Stimulated activated CD8-positive, alpha-beta memory T cell treated with anti-CD3 and anti-CD28 coated beads, Interleukin-7, amount 100 ng/mL, for 4 hours (primary cell): ENCODE measurements at places on chromosomes 2 and 18.
A peak's percentile ranks its signal among the peaks of the same experiment; 100 is the strongest.

GRCh38 chr2:119550856-119551255 is 6.6 kb downstream of the CFAP221 start:
- no peak for DNase-seq

DNA sequence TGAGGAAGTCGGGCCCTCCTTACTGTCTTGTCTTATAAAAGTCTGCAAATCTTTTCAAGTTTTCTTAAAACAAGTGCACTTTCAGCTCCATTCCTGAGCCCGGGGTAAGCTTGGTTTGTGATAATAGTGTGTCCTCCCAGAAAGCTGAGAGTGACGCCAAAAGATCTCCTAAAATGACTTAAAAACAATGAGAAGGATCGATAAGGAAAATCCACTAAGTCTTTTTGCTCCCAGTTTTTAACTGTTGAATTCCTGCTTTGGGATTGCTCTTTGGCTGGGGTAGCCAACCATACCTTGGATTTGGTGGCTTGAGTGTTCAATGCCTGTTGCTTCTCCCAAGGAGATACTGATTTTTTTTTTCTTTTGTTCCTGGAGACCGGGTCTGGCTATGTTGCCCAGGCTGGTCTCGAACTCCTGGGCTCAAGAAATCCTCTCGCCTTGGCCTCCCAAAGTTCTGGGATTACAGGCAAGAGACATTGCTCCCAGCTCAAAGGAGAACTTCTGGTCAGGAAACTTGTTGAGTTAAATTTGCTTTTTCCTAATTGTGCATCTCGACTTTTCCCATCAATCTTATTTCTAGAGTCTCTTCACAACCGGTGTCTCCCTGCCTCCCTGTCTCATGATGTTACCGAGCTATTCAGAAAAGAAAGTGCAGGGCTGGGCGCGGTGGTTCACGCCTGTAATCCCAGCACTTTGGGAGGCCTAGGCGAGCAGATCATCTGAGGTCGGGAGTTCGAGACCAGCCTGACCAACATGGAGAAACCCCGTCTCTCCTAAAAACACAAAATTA is 3.0 kb downstream of the TGIF1 start:
- DNase-seq = no peak

DNA sequence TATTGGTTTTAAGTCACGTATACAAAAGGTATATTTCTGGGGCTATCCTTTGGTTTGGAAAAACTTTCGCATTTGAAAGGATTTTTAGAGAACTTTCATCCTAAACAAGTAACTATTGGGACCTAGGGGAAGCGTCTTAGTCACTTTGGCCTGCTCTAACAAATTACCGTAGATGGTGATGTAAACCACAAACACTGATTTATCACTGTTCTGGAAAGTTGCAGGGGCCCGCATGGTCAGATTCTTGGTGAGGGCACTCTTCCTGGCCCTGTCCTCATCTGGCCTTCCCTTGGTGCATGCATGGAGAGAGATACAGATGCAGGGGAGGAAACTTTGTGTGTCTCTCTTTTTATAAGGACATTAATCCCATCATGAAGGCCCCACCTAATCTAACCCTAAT is 49.1 kb upstream of the ANKRD62 start:
- DNase-seq = no peak

DNA sequence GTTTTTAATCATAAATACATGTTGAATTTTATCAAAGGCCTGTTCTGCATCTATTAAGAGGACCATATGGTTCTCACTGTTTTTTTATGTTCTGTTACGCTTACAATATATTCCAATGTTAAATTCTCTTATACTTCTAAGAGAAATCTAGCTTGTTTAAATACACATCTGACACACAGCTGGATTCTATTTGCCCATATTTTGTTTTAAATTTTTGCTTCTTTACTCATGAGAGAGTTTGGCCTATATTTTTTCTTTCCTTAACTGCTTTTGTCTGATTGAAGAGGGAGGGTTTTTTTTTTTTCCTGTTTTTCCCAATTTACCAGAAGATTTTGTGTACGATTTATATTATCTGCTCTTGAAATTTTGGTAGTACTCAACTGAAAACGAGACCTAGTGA is 34.9 kb downstream of the RNF144A start:
- no peak for DNase-seq

GRCh38 chr18:75009878-75010277 is 199.1 kb downstream of the PTGR3 start:
- DNase-seq = no peak

GRCh38 chr2:148586522-148587128 is 57.9 kb upstream of the EPC2 start:
- DNase-seq = no peak

DNA sequence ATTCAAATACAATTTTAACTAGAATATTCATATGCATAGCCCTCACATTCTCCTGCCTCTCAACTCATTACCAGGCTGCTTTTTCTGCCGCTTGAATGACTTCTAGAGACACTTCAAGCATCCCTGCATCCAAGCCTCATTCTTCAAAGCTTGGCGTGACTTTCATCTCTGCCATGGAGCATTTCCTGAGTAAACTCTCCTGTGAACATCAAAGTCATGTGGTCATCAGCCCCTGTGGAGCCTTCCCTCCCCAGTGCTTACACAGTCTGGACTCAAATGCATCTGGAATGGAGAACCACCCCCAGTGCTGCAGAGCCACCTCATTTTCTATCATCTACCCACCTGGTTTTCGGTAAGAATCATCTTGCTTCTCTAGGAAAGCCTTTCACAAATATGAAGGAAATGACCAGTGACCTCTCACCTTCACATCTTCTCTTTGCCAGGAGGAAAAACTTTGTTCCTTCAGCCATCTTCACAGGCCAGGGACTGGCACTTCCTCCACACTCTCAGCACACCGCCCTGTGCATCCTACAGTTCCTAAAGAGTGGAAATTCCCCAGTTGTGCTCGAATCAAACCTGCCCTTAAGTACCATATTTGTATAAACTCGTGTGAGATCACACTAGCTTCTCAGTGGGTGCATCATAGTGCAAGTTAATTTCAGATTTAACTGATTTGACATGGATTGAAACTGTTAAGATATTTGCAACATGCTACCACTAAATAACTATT is 116.4 kb downstream of the COL6A3 start:
- no peak for DNase-seq

DNA sequence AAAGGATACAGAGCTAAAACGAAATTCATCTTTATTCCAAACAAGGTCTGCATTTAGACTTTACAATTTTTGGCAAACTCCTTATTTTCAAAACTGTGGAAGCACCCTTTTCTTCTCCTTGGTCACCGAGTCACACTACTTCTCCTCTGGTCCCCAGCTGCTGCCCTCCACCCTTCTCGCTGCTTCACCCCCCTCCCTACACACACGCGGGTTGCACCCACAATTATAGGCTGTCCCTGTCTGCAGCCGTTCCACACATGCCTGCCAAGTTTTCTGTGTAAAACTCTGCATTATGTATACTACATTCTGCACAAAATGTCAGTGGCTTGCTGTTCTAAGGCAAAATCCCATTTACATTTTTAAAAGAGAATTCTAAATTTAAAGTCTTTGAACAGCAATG is 63.5 kb downstream of the PTPN2 start:
- DNase-seq = no peak

DNA sequence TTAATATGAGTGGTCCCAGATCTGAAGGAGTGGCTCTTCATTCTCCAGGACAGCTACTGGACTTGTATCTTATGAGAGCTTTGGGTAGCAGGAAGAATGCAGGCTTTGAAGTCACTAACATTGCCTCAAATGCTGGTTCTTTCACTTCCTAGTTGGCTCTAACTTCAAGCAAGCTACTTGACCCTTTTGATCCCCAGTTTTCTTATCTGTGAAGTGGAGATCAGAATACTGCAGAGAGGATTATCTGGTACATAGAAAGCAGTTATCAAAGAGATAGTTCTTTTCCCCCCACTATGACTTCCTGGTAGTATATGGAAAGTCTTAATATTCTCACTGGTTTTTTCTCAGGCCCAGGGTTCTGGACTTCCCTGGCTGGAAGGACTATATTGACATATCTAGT is 3.4 kb upstream of the PLCL1 start:
- DNase-seq = no peak

DNA sequence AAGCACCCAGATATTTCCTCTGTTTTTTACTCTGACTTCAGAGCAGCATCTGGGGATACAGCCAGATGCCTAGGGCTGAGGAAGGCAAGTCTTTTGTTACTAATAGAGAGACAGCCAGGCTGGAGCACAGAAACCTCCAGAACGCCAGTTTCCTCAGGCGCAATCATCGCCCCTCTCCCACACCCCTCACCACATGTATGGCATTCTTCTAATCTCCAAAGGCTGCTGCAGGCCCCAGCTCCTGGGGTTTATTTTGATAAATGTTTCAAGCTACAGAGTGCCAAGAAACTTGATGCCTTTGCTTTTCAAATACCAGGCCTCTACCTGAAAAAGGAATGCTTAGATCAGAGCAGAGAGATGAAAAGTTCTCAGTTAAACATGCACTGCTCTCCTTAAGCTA is 283.6 kb downstream of the RBM43 start:
- DNase-seq = no peak

- DNase-seq = no peak
These were observed 364.5 kb upstream of the CDH2 start for GRCh38 chr18:28541276-28541930.

GRCh38 chr18:79862562-79862961 is 64.8 kb downstream of the KCNG2 start:
- DNase-seq = no peak

DNA sequence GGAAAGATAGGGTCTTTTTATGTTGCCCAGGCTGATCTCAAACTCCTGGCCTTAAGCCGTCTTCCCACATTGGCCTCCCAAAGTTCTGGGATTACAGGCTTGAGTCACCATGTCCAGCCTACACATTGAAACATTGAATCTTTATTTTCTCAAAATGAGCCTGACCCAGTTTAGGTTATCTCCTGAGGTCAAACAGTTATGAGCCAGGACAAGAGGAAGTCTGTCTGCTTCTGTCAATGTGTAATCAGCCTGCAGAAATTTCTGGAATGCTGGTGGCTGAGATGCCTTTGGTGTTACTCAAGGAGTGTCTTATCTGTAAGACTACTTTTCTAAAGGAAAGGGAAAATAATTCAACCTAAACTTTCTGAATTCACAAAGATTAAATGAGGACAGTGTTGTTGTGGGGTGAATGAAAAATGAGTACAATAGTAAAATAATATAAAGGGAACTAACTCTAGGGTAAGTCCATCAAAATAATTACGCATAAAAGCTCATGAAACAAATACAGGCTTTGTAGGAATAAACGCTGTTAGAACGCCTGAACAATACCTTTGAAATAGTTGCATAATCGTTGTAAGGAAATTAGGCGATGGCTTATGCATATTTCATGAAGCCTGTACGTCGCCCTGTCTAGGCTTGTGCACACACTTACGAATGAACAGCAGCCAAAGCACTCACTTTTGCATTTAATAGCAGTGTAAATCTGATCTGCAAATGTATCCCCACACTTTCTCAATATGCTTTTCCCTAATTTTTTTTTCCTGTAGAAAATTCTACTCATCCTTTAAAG is 260.8 kb downstream of the RDH14 start:
- DNase-seq = no peak

GRCh38 chr2:29115797-29116781 is 874 bp downstream of the CLIP4 start:
- peak; percentile 54 for DNase-seq

DNA sequence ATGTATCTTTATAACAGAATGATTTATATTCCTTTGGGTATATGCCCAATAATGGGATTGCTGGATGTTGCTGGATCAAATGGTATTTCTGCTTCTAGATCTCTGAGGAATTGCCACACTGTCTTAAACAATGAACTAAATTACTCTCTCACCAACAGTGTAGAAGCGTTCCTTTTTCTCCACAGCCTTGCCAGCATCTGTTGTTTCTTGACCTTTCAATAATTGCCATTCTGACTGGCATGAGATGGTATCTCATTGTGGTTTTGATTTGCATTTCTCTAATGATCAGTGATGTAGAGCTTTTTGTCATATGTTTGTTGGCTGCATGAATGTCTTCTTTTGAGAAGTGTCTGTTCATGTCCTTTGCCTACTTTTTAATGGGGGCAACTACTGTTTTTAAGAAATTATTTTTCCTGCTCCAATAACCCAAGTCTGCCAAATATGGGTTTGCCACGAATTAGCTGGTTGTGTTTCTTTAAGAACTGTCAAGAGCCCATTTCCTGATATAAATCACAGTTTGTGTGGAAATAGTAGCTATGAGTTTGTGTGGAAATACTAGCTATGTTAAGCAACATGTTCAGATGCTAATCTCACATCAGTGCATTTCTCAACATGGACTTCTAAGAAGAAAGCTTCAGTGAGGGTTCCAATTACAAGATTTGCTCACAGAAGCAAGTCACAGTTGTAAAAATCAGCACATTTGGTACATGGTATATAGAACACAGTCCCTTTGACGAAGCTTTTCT is 259.4 kb downstream of the ANAPC1 start:
- DNase-seq = no peak

DNA sequence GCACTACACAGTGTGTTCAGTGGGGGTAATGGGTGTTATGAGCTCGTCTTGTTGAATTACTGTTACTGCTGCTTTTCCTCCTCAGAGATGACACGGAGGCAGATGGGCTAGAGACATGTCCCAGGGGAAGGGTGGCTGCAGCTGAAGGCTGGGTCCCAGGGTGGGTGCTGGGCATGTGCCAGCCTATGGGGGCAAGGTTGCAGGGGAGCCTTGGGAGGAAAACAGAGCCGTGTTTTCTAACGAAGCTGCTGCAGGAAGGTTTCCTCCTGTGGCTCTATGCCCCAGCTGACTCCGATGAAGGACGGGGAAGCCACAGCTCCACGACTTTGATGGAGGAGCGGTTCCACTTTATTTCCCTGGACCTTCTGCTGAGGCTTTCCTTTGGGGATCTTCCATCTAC is 42.4 kb downstream of the ASB18 start:
- no peak for DNase-seq

GRCh38 chr2:97662386-97662894 is 1.4 kb downstream of the ACTR1B start:
- no peak for DNase-seq

DNA sequence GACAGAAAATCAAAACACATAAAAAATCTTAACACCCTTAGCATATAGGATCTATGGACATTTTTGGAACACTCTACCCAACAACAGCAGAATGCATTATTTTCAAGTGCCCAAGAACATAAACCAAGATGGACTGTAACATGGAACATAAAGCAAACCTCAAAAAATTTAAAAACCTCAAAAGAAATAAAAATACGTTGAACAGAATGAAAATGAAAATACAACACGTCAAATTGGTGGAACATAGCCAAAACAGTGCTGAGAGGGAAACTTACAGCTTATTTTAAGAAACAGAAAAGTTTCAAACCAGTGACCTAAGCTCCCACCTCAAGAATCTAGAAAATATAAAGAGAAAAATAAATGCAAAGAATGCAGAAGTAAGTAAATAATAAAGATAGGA is 58.3 kb upstream of the BCL2L11 start:
- DNase-seq = no peak

DNA sequence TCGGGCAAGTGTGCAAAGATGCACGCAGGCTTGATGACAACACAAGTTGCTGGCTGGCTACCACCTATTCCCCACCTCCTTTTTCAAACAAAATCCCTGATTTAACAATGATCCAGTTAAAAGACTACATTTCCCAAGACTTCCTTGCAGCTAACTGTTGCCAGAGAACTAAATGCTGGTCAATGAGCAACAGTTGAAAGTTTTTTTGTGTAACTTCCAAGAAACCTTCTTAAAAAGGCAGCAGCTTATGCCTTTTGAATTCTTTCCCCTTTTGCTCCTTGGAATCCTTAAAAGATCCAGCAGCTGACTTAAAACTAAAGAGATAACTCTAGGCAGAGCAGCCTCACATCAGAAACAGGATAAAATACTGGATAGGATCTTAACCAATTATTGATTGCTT is 38.5 kb downstream of the NPHP1 start:
- no peak for DNase-seq
